ENCODE measurements at places on chromosomes 3 and 15. TPM values are rescaled to one million over a fixed set of nuclear protein-coding genes. Genes with fewer than 3 reads are reported as not detected.

TFRC gene
- 116 TPM for total RNA-seq

- no peak for DNase-seq
- H3K4me1 ChIP-seq, result no peaks in the 10 kb centered on the region
- no peak overlapping the region for H3K4me3 ChIP-seq
Observed at GRCh38 chr3:126022741-126023359, 53.9 kb downstream of the ROPN1B start.

DNA sequence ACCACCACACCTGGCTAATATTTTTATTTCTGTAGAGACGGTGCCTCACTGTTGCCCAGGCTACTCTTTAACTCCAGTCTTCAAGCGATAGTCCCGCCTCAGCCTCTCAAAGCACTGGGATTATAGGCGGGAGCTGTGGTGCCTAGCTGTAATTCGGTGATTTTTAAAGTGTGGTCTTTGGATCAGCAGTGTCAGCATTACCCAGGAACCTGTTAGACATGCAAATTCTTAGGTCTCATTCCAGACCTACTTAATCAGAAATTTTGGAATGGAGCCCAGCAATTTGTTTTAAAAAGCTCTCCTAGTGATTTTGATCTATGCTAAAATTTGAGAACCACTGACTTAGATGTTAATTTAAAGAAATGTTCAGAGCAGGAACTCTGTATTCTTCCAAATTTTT is 51.9 kb downstream of the GOLM2 start:
- H3K36me3 ChIP-seq, result no peaks in the 10 kb centered on the region
- H3K27me3 ChIP-seq, result no peaks in the 10 kb centered on the region
- no peak overlapping the region for H3K4me3 ChIP-seq
- H3K27ac ChIP-seq, result no peak overlapping the region
- DNase-seq, result no peak
- no peaks in the 10 kb centered on the region for H3K4me1 ChIP-seq

DNAH12 gene
- total RNA-seq, result 0.15 TPM

GRCh38 chr15:25249236-25250010 is 189.4 kb downstream of the UBE3A start:
- no peak overlapping the region for H3K27ac ChIP-seq
- H3K27me3 ChIP-seq, result no peaks in the 10 kb centered on the region
- no peaks in the 10 kb centered on the region for H3K4me1 ChIP-seq
- H3K36me3 ChIP-seq, result no peaks in the 10 kb centered on the region
- no peak overlapping the region for H3K4me3 ChIP-seq
- DNase-seq, result peak; percentile 30

CRELD1 gene
- total RNA-seq, result 33.6 TPM

ATP10A gene
- 6.4 TPM for total RNA-seq

ZNF662 gene
- total RNA-seq, result 17.4 TPM

DNA sequence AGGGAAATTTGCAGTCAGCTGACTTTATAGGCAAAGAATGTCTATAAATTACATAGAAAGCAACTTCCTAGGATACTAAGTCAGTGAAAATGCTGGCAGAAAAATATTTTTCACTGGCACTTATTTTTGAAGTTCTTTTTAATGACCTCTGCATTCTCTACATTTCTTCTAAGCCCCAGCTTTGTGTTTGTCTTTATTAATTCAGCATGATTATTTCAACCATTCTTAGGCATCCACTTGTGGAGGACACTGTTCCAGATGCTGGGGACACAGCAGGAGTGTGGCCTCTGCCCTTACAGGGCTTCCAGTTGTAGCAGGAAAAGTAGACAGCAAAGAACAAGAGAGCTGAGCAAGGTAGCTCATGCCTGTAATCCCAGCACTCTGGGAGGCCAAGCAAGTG is 15.0 kb downstream of the LRRK1 start:
- no peak for DNase-seq
- no peaks in the 10 kb centered on the region for H3K36me3 ChIP-seq
- peaks cover 7% of the 10 kb centered on the region for H3K4me1 ChIP-seq
- no peaks in the 10 kb centered on the region for H3K27me3 ChIP-seq

Data from breast epithelium (tissue), 4 donors.